ENCODE measurements at places on chromosomes 12 and 14.

DNA sequence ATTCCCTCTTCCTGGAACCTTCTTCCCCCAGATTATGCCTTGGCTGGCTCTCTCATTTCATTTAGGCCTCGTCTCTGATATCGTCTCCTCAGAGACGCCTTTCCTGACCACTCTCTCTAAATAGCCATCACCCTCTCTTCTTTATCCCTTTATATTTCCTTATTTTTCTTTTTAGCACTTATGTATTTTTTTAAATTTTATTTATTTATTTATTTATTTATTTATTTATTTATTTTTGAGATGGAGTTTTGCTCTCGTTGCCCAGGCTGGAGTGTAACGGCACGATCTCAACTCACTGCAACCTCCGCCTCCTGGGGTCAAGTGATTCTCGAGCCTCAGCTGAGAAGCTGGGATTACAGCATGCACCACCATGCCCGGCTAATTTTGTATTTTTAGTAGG, 8.1 kb upstream of the ATP5MC2 start:
- DNase-seq = no peak

DNA sequence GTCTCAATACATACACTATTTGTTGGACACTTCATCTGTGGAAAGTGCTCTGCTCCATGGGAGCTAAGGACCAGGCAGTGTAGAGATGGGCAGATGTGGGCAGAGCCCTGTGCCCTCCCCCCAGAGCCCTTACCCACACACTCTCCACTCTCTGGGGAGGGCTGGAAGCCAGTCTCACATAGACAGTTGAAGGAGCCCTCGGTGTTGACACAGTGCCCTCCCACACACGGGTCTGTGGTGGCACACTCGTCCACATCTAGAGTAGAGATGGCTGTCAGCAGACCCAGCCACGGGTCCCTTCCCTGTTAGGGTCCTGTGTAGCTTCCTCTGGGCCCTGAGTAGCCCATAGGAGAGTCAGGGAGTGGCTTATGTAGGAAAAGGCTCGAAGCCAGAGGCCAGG, 14.3 kb downstream of the ISCA2 start:
- DNase-seq = no peak

GRCh38 chr14:99600232-99600888, 3.6 kb downstream of the CCDC85C start:
- DNase-seq = no peak

GRCh38 chr12:56724701-56724971, 463 bp downstream of the NACA start:
- DNase-seq = no peak

DNA sequence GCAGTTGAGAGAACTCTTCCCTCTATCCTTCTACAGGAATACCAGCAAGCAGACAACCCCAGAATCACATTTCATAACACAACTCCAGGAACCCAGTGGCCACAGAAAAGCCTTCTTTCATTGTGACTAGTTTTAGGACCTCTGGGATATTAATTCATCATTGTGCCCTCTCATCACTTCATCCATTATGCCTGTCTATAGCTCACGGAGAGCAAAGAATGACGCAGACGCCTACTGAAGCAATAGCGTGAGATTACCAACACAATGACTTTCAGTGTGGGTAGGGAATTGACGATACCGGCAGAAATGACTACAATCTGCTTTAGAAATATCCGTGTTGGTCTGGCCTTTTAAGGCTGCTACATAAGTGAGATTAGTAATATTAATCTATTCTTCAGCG, 158.1 kb upstream of the FOXG1 start:
- no peak for DNase-seq

GRCh38 chr14:42229976-42230375, 623.3 kb downstream of the LRFN5 start:
- no peak for DNase-seq

DNA sequence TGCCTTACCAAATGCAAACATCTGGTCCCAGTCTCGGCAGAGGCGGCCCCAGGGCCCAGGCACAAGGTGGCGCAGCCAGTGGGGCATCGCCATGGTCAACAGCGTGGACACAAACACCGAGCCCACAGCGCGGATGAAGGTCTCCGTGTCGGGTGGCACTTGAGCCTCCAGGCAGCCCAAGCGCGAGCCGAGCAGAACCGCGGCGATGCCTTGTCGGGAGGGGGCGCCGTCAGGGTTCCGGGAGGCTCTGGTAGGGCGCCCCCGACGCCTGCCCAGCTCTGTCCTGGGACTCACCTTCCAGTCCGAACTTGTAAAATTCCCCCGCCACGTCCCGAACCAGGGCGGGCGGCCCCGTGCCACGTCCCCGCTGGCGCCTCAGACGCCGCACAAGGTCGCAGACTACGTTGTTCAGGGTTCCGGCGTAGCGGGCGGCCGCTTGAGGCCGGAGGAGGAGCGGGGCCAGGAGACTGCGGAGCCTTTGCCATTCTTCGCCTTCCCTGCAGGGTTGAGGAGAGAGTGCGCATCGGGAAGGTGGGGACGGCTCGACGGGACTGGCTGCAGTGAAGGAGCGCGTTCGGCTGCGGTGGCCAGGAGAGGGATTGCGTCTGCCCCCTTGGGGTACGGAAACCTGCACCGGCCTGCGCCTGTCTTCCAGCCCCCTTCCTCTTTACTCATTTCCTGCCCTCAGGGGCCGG, 1.7 kb downstream of the CYP27B1 start:
- DNase-seq = peak; percentile 27

All from CD4-positive, alpha-beta T cell treated with Interferon alpha-2 for 1 hour (primary cell).